ENCODE measurements at places on chromosomes 3 and 15.

- no peak for DNase-seq
These were observed 280.0 kb downstream of the KBTBD8 start for GRCh38 chr3:67278015-67278618.

DNA sequence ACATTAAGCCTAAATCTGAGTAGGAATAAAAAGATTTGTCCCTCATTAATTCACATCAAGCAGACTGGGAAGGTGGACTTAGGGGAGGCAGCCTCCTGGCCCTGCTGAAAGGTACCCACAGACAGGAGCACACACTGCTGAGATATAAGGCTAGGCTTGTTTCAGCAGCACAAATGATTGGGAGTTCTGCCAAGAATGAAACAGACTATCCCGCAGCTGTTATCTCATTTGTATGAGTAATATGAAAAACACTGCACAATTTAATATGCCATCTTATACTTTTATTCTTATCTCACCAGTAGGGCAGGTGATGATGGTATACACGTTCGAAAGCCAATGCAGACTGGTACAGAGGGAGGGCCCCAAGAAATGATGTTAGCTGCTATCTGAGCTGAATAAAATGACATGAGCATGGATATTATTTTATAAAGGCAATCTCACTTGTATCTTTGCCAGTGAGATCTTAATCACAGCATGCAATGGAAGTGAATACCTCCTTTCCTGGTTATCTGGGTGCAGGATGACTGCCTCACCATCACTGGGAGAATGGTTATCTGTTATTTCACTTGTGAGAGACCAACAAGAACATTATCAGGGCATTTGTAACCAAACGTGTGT, 258.7 kb upstream of the PPP2R3A start:
- peak; percentile 33 for DNase-seq

DNA sequence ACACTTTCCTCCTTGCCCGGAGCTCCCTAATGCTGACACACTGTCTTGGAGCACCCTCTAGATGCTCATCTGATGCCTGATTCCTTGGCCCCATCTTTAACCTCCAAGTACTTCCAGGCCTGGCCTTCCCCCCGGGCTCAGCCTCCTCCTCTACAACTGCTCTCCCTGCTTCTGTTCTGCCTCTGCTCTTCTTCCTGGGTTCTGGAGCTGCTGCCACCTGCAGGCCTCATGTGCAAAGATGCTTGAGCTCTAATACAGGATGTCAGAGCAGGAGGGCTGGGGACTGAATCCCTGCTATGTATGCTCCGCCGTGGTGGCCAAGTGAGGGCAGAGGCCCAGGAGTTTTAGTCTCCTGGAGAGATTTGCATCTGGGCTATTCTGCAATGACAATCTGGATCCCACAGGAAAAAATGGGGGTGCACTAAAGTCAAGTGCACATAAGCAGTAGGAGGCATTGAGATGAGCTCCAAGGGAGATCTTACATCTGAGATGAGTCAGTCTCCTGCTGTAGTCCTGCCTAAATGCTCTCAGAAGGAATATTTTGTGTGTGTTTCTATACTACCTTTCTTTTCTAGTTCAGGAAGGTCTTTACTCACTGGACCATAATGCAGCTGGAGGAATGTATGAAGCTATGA, 296.3 kb downstream of the UACA start:
- peak; percentile 85 for DNase-seq

DNA sequence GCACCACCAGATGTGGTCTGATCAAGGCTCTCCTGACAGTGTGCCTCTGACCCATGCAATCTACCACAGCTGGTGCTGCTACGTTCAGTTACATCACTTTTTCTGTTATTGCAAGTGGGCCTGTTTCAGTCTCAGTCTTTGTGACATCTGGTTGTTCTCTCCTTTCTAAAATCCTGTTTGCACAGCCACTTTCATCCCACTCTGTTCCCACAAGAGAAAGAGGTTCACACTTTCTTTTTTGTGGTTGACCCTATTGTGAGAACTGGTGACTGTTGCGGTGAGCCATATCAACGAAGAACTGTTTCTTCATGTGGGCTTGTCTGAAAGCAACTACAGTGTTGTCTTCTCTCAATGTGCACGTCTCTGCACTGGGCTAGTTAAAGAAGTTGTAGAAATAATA, 342.8 kb upstream of the ARPP21 start:
- DNase-seq, result no peak

DNA sequence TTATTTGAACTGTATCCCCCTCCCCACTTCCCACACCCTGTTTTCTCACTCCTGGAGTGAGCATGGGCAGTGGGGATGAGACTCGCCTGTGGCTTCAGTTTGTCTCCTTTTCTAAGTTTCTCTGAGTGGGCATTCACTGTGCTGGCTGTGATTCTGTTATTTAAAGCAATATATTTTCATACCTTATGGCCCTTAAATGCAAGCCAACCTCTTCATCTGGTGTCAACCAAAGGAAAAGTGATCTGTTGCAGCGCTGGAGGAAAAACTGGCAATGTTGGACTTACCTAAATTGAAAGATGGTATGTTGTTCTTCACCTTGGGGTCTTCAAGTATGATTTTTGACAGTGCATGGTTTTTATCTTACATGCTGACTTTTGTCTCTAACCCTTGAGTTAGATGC, 56.1 kb downstream of the RBM6 start:
- no peak for DNase-seq

DNA sequence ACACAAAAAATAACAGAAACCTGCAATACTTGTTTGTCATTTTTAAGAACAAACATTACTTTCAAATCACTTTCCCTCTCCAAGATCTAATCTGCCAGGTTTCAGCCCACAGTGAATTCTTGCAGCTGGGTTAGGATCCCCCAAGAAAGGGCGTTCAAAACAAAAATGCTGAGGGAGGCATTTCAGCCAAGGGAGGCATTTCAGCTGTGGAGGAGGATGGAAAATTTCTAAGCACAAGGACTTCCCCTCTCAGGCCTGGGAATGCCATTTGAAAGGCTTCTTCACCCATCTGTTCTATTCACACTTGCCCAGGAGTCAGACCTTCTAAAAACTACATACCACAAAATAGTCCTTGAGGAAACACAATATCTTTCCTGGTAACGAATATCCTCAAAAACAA, 69.1 kb downstream of the P3H2 start:
- no peak for DNase-seq

DNA sequence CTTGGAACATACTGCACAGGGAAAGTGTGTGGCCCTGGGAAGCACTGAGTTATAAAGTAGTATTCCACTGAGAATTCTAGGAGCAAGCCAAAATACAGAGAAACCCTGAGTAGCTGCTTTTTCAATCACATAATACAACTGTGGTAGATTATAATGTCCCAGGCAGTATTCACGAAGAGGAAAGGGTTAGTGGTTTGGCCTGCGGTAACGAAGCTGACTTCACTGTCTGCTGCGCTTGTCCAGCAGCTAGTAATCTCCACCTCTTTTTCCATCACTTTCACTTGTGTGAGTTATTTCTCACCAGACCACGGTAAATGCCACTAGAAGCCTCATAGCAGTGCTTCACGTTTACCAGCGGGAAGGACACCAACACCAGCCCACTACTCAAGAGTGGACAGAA, 34.4 kb downstream of the RPL39L start:
- DNase-seq, result no peak

DNA sequence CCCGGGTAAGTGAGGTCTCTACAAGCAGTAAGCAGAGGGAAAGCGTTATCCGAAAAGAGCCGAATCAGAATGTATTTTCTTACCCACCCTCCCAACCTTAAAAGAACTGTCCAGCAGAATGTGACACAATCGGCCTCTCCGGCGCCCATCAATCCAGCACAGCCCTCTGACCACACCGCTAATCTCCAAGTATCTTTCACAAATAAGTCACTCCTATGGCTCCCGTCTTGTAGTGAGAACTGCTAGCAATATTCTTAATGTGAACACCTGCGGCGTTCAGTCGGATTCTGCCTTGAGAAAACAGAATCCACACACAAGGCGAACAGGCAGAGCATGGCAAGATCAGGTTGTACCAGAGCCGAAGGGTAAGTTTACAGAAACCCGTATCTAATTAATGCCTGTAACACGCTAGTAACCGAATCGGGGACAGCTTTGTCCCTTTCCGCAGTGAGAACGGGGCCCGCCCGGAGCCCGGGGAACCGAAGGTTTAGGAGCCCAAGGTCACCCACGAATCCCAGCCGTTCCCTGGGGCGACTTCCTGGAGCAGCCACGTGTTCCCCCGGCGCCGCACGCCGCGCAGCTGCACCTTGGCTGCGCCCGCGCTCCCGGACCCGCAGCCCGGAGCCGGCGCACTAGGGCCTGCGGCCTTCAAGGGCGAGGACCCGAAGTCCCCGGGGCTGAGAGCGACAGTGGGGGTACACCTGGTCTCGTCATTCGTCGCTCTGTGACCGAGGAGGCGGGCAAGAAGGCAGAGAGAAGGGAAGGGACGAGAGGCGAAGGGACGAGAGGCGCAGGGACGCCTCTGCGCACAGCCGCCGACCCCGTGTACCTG, 672 bp downstream of the TFRC start:
- peak; percentile 76 for DNase-seq

GRCh38 chr3:88222343-88222742, 72.6 kb downstream of the C3orf38 start:
- no peak for DNase-seq

GRCh38 chr3:33722191-33722590, 4.1 kb upstream of the CLASP2 start:
- no peak for DNase-seq
